ENCODE measurements at places on chromosomes 12 and 14.

DNA sequence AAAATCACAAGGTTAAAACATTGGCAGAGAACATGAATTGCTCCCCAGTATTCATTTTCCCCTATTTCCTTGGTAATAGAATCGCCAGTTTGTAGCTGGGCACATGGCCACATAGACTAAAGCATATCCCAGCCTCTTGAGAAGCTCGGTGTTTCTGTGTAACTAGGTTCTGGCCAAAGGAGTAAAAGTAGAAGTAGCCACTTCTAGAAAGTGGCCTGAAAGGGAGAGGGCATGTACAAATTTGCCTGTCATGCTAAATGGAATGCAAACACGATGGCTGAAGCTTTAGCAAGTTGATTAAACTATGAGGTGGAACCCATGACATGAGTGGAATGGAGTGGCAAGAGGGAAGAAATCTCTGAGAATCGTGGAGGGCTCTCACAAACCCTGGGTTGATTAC is 173.7 kb upstream of the EGLN3 start:
- DNase-seq, result no peak

DNA sequence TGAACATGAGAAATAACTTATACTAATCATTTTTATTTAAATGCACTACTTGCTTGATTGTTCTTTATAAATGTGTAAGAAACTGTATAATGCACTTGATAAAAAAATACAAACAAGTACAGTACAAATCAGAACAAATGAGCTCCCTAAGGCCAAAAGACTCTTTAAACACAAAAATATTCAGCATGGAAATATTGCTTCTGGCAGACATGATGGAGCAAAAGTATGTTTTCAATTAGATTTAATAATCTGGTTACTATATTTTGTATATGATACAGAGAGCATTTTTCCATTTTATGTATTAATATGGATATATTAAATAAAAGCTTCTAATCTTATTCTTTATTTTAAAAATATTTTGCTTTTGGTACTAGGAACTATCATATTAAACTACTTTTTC is 800.2 kb upstream of the LRFN5 start:
- no peak for DNase-seq

- DNase-seq, result no peak
Measured at GRCh38 chr12:28998662-28999120, 150.4 kb upstream of the FAR2 start.

- no peak for DNase-seq
Measured at GRCh38 chr12:6067152-6067916, 57.1 kb downstream of the VWF start.

- DNase-seq, result no peak
Measured at GRCh38 chr14:74988131-74988530, 14.6 kb upstream of the EIF2B2 start.

DNA sequence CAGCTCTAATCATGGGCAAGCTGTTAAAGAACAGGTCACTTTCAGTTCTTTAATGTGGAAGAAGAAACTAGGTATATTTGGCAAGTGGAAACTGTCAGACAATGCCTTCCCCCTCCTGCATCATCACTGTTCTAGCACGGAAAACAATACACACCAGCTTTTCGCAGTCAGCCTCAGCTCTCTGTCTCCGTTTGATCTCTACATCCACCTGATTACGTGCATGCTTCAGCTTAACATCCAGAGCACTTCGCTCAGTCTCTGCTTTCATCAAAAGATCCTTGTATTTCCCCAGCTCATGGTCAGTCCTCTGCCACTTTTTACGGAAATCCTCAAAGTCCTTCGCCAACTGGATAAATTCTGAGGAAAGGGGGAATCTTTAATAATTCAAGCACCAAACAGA is 19.0 kb downstream of the RACGAP1 start:
- no peak for DNase-seq

- DNase-seq, result no peak
Measured at GRCh38 chr14:25944020-25944419, 653.8 kb downstream of the NOVA1 start.

- DNase-seq, result peak; percentile 64
Measured at GRCh38 chr14:31206536-31207286, 882 bp downstream of the HECTD1 start.

Data from sciatic nerve (tissue), 2 donors.